ENCODE measurements at places on chromosomes 4 and X.

GRCh38 chr4:142840516-142841123 lies 5.5 kb downstream of the INPP4B start:
- no peak for DNase-seq

GRCh38 chrX:135974279-135974856 lies 580 bp upstream of the MMGT1 start:
- DNase-seq = peak; percentile 1

DNA sequence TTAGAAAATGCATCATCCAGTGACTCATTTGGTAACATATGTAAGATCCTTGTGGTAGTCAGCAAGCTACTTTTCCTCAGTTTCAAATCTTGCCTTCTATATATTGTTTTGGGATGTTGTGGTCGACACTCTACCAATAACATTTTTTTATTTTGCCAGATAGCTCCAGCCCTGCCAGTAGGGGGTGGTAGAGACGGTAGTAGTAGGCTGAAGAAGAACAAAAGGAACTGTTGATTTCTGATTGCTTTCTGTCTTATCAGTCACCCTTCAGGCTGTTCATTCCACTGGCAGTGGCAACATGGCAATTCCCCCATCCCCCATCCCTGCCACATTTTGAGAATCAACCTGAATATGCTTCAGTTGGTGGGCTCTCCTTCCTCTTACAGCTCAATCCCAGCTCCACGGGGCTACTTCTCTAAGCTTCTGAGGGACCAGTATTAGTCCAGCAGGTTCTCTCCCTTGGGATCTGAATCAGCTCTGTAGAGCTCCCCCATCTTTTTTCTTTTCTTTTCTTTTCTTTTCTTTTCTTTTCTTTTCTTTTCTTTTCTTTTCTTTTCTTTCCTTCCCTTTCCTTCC lies 171.5 kb upstream of the VEGFC start:
- peak; percentile 11 for DNase-seq

DNA sequence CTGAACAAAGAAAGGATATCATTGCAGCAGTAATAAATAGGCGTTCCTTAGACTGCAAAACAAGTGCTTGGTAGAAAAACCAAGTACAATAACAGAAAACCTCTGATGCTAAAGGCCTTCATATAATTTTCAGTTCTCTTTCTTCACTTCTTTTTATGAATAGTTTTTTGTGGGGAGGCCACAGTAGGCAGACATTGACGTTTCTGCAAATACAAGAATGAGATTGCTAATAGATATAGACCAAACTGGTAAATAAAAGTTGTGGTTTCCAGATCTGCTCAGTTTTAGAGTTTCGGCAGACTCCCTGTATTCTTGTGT lies 57.0 kb upstream of the RAP1GDS1 start:
- DNase-seq = no peak

DNA sequence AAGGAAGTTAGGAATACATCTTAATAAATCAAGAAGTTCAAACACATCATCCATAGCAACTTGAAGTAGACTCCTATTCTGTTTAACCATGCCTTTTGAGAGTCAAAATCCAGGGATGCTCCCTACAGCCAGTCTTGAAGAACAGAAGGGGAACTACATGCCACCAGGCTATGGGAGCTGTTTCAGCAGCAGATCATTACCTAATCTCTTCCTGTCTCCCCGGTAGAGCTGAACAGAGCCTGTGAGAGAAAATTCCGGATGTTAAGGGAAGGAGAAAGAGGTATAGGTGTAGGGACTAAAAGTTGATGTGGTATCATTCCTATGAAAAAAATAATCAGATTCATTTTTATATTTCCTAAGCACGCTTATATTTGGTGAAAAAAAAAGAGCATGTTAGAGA lies 352.2 kb downstream of the SPRY1 start:
- DNase-seq = no peak

GRCh38 chrX:65502618-65503017 lies 32.0 kb downstream of the LAS1L start:
- DNase-seq = no peak
